Stimulated activated CD4-positive, alpha-beta T cell treated with anti-CD3 and anti-CD28 coated beads, Interleukin-15, amount 100 ng/mL, for 1 hour (primary cell): ENCODE measurements at places on chromosomes 12 and 14.

- DNase-seq = no peak
These were observed 12.5 kb downstream of the PLD4 start for GRCh38 chr14:104937161-104937560.

DNA sequence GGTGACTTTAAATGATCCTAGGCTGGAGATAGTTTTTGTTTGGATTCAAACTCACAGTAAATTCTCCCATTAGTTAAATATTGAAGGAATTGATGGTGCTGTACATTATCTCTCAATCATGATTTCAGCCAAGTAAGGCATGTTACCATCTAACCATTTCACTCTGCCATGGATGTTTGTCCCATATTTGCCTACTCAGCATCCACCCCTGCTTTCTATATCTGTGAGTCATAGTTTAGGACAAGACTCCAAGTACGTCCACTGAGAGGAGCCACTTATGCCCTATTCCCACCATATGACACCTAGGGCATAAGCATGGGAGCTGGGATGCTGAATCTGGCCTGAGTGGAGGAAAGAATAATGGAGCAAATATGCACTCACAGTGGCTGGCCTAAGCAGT is 155.2 kb downstream of the RPL10L start:
- DNase-seq = no peak

DNA sequence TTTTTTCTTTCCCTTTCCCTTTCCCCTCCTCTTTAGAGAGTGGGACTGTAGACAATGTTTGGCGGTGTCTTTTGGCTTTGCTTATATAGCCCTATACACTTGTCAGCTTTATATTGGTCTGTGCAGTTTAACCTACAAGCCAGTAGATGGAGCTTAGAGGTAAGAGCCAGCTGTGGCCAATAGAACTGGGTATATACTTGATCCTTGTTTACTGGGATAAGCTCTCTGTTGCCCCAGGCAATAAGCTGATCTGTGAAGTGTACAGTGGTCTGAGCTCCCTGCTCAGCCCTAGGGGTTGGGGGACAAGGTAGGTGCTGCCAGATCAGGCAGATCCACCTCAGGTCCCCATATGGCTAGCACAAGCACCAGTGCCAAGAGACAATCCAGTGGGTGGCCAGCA is 434.1 kb downstream of the NOVA1 start:
- no peak for DNase-seq

DNA sequence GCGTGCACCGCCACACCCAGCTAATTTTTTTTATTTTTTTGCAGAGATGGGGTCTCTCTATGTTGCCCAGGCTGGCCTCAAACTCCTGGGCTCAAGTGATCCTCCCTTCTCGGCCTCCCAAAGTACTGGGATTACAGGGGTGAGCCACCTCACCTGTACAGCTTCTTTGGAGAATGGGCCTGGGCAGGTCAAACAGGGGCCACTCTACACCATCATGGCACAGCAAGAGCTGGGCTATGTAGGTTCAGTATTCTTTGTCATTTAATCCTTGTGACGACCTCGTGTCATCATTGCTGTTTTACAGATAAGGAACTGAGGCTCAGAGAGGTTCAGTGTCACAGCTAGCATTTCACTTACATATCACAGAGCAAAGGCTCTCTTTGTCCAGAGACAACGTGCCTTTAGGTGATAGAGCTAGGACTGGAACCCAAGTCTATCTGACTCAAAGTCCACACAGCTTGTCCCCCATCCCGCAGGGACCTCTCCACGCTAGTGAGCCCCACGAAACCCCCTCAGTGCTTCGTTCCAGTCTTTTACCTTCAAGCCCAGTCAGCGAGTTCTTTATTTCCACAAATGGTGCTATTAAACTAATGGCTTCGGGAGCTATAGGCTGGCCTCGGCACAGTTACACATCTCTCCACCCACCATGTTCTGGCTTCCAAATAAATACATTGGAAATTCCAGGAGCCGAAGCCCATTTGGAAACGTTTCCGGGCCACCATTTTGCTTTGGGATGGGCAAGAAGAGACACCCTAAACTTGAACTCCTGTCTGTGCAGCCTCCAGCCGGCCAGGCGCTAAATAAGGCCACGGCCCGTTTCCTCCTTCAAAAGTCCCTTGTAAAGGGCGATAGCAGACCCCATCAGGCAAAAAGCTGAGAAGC is 660 bp upstream of the MAP1LC3B2 start:
- DNase-seq = no peak

DNA sequence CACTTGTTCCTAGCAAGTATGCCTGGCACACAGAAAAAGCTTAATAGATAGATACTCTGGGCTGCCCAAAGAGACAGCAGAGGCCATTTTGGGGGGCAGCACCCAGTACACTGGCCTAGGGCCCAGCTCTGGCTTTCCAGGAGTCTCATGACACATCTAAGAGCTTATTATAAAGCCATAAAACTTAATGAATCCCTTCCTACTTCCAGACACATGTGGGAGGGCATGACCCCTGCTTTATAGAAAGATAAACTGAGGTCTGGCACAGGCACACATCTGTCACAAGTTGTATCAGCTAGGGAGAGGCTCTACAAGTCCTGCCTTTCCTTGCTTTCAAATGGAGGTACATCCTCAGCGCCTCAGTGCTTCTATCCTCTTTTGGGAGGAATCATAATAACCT is 27.1 kb downstream of the FMNL3 start:
- DNase-seq = no peak

DNA sequence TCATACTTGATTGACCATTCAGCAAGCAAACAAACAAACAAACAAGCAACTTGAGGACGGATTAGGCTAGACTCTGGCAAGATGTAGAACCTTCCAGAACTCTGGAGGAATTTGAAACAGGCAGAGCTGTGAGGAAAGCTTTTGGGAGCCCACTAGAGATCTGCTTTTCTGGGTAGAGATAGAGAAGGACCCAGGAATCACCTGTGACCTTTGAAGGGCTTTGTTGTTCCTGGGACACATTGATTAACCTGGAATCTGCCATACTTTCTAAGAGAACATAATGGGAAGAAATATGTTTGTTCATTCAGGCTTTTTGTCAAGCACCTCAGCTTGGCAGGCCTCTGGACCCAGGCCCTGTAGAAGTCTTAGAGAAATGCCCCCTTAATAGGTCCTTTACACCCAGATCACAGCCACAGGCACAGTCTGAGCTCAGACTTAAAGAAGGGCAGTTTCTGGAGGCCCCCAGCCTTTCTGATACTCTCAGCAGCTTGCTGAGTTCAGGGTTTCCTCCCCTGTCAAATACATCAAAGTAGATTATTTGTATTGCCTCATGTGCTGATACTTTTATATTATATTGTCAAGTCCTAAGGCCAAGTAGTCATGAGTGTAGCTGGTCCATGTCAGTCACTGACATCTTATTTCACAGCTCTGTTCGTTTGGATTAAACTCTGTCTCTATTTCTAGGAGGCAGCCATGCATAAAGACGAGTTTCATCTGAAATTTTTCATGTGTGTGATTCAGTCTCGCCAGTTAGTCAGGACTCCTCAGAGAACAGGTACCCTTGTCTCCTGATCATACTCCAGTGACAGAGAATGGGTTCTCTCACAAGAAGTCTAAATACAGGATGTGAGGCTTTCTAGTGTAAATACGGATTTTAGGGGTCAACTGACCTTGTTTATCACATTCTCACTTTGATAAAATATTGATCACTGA is 1.1 kb upstream of the SENP1 start:
- no peak for DNase-seq

DNA sequence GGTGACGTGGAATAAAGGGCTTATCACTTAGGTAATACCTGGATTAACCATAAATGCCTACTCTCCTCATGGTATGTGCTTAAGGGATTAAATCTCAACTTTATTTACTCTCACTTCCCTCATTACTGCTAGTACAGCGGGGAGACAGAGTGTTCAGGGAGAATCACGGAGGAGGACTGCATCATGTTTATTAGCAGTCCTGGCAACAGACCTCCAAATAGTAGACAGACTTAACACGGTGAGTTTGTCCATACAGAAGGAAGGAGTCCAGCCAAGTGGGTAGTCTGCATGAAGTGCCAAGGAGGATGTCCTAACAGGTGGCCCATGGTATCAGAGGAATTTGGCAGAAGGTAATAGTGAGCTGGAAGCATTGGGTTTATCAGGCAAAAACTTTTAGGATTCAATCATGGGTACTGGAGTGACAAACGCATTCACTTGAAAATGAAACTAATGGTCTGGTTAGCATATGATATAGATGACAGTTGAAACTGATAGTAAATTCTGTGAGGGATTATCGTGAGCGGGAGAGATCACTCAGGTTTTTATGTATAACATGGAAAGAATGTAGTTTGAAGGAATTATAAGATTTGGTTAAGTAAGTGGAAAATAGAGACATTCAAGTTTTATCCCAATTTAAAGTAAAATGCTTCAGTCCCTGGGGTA is 471.8 kb downstream of the TMEM117 start:
- no peak for DNase-seq

GRCh38 chr14:57889245-57889644 is 23.4 kb upstream of the SLC35F4 start:
- no peak for DNase-seq
